M059J (cell line): ENCODE measurements at places on chromosomes 6 and 20.

DNA sequence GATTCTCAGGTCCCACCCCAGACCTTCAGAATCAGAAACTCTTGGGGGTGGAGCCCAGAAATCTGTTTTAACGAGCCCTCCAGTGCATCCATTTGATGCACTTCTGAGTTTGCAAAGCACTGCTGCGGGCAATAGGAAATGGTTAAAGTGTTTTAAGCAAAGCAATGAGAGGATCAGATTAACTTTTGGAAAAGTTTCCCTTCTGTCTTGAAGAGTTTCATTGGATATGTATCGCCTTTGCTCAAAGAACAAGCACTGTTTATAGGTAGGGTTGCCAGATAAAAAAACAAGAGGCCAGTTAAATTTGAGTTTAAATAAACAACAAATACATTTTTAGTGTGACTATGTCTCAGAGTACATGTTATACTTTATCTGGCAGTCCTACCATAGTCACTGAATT, 226.0 kb downstream of the BMP7 start:
- DNase-seq = peak; percentile 62

DNA sequence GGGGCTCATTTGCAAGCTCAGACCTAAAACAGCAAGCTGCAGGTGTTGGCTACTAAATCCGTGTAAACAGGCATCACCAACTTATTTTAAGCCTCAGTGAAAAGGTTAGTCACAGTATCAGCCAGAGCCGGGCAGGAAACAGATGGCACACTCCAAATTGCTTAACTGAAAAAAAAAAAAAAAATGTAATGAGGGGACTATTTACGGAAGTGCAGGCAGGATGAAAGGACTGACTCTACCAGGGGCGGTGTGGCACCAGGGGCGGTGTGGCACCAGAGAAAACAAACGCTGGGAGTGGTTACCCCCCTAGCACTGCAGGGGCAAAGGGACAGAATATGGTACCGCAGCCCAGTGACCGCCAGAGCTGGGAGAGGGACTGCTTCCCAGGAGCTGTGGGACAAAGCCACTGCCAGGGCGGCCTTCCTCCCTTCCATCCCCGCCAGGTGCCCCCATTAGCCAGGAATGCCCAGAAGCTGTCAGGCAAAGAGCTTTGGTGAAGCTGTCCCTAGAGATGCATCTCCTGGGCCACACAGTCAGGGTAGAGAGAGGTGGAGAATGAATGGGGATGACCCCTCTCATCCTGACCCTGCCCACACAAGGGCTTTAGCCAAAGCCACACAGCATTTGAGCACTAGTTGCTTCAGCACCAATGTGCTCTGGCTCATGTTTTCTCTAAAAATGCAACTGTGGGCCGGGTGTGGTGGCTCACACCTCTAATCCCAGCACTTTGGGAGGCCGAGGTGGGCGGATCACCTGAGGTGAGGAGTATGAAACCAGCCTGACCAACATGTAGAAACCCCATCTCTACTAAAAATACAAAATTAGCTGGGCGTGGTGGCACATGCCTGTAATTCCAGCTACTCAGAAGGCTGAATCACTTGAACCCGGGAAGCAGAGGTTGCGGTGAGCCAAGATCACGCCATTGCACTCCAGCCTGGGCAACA, 39.6 kb upstream of the GFOD1 start:
- DNase-seq = peak; percentile 37

GRCh38 chr6:75479712-75480111, 13.9 kb downstream of the FILIP1 start:
- no peak for DNase-seq

DNA sequence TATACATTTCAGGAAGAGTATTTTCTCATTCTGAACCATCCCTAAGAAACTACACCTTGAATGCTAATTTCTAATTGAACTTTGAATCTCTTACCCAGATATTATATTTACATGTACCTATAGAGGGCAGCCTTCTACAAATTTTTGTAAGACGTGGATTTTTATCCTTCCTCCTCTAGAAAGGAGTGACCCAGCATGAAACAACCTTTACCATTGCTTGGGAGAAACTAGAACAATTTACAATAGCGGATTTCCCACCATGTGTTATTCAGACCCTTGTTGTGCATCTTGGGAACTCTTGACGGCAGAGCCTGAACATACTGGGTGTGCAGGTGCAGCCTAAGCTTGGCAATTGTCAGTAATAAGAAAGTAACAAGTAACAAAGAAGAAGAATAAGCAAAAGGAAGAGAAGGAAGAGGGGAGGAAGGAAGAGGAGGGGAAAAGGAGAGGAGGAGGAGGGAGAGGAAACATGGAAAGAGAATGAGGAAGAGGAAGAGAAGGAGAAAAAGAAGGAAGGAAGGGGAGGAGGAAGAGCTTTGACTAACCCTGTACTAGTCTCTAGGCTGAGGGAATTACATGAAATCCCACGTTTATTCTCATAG, 10.8 kb upstream of the TAAR1 start:
- peak; percentile 51 for DNase-seq

DNA sequence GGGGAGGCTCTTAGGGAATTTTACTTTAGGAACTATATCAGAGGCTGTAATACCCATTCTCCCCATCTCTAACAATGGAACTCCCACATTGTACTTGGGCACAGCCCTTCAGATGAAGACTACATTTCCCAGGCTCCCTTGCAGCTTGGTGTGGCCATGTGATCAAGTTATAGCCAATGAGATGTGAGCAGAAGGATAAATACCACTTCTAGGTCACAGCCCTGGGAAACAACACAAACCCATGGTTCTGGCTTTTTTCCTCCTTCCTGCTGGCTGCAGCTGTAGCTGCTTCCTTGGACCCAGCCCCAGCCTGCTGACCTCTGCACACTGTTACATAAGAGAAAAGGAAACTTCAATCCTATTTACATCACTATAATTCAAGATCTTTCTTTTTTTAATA, 445.9 kb upstream of the JARID2 start:
- peak; percentile 82 for DNase-seq

DNA sequence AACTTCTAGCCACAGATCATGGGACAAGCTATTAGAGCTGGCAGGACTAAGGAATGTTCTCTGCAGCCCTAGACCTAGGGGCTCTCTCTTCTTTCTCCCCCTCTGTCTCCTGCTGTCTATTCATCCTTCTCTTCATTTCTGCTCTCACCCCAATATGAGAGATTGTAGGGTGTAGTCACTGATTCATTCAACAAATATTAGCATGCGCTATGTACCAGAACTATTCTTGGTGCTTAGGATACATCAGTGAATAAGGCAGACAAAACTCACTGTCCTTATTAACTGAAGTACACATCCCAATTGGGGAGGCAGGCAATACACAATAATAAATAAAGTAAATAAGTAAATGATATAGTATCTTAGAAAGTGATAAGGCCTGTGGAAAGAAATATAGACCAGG, 14.7 kb upstream of the SIRPB2 start:
- no peak for DNase-seq

DNA sequence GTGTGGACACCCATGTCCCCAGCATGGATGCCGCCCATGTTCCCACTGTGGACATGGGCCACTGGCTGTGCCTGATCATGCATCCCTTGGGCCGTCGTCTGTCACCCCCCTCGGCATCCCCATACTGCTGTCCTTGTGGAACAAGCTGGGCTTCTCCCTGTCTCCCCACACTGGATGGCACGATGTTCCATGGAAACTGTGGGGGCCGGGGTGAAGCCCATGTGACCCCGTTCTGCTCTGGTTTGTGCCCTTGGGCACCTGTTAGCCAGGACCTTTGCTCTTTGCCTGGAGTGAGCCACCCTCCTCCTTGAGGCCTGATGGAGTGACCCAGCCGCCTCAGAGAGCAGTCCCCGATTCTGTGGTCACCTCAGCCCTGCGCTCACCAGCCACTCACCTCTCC, 7.6 kb upstream of the FRMD1 start:
- no peak for DNase-seq

- DNase-seq = peak; percentile 19
These were observed 142.2 kb downstream of the NFATC2 start for GRCh38 chr20:51400051-51400926.

- DNase-seq = no peak
These were observed 2.1 kb downstream of the MAPK13 start for GRCh38 chr6:36132246-36132895.

- DNase-seq = no peak
These were observed 268.4 kb upstream of the SYNCRIP start for GRCh38 chr6:85911067-85911466.

GRCh38 chr6:88532241-88532860, 366.2 kb upstream of the CNR1 start:
- no peak for DNase-seq

DNA sequence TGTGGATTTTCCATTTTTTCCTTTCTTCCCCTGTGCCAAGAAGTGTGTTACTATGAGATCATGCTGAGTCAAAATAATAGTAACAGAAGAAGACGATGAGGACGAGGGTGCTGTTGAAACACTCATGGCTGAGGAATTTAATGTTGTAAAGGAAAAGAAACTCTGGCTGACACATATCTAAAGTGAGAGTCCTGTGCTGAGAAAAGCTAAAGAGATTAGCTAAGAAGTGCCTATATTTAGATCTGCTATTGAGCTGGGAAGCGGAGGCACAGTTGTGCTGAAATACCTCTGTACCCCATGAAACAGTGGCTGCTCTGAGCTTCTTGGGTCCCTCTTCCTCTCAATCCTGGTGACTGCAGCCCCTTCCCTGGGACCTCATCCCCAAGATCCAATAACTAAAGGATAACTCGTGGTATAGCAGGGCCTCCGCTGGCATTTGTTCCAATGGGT, 1.1 kb upstream of the SYTL3 start:
- peak; percentile 92 for DNase-seq

DNA sequence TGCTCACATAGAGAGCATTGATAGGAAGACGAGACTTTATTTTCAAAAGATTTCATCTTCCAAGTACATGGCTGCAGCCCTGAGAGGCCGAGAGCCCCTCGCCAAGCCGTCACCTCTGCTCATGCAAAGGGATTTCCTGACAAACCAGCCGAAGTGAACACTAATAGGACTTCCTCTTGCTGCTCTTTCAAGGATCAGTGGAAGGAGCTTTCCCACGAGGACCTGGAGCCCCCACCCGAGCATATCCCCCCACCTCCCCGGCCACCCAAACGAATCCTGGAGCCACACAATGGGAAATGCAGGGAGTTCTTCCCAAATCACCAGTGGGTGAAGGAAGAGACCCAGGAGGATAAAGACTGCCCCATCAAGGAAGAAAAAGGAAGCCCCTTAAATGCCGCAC, 69.3 kb downstream of the PTPN1 start:
- DNase-seq = no peak

- DNase-seq = no peak
These were observed 771.9 kb upstream of the DEFB115 start for GRCh38 chr20:30485331-30486102.

- DNase-seq = no peak
These were observed 64.0 kb downstream of the BCKDHB start for GRCh38 chr6:80170433-80170832.

DNA sequence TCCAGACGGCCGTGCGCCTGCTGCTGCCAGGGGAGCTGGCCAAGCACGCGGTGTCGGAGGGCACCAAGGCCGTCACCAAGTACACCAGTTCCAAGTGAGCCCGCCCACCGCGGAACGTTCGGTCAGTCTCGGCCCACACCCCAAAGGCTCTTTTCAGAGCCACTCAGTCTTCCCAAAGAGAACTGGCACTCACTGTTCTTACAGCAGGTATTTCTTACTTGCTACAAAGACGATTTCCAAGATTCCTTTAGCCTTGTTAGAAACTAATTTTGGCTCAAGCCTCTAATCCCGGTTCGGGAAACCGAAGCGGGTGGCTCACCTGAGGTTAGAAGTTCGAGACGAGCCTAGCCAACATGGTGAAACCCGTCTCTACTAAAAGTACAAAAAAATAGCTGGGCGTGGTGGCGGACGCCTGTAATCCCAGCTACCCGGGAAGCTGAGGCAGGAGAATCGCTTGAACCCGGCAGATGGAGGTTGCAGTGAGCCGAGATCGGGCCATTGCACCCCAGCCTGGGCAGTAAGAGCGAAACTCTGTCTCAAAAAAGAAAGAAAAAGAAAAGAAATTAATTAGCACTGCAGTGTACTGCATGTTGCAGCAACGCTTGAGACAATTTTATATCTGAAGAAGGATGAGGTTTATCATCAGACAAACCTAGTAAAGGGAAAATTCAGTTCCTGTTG, 73.1 kb downstream of the OR2B2 start:
- peak; percentile 68 for DNase-seq

- DNase-seq = peak; percentile 99
These were observed 165.2 kb upstream of the AGPAT4 start for GRCh38 chr6:161439093-161439492.

DNA sequence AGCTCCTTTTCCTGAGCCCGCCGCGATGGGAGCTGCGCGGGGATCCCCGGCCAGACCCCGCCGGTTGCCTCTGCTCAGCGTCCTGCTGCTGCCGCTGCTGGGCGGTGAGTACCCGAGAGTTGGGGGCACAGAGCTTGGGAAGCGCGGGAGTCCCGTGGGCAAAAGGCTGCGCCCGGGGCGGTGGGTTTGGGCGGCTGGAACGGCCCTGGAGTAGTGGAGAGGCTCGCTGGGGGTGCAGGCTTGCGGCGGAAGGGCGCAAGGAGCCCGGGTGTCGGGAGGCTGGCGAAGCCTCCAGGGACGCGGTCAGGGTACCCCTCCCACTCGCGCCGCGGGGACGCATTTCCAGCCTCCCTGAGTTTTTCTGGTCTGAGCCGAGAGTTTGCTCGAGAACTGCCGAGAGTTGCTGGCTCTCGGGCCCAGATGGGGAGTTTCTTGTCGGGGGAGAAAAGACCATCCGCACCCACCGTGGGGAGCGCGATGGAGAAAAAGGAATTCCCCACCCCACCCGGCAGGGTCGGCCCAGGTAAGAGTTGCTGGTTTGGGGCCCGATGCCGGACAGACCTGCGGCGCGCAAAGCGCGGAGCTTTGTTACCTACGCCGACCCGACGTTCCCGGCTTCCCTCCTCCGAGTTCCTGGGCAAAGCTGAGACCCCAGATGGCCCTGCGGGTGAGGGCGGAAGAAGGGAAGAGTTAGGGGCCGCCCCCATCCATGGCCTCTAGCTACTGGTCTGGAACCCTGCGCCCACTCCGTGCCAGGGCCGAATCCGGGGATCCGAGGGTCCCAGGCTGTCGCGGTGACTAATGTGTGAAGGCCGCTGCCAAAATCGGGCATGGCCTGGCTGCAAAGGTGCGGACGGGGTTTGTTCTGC, 584 bp downstream of the PTK7 start:
- peak; percentile 68 for DNase-seq

DNA sequence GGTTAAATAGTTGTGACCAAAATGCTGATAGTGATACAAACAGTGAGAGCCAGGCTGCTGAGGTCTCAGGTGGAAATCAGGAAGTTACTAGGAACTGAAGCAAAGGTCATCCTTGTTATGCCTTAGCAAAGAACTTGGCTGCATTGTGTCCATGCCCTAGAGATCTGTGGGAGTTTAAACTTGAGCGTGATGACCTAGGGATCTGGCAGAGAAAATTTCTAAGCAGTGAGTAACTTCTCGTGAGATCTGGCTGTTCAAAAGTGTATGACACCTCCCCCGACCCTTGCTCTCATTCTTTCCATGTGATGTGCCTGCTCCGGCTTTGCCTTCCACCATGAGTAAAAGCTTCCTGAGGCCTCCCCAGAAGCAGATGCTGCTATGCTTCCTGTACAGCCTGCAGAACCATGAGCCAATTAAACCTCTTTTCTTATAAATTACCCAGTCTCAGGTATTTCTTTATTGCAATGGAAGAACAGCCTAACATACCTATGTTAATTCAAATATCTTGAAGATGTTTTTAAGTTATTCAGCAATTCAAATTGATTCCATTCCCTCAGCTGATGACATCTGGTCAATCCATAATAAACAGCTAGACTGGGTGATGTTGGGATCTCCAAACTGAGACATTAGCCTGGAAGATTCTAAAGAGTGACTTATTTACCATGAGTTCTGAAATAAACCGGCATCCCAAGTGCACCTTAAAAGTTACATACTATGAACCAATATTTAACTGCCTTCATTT, 33.8 kb downstream of the KIF16B start:
- peak; percentile 20 for DNase-seq
